ENCODE measurements at places on chromosomes 7 and 10.

DNA sequence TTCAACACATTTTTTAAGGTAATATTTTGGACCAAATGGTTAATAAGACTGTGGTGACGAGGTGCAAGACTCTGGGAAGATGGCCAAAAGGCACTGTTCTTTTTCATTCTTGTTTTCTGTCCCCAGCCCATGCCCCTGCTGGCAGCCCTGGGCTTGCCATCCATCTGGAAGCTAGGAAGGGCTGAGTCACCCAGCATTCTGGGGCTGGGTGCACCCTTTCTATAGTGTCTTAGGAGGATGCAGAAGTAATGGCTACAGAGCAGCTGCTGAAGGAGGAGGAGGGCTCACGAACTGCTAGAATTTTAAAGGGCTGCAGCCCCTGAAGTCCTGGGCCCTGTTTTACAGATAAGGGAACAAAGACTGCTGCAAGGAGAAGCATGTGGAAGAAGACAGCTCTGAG lies 42.8 kb upstream of the ZNF32 start:
- DNase-seq = no peak

DNA sequence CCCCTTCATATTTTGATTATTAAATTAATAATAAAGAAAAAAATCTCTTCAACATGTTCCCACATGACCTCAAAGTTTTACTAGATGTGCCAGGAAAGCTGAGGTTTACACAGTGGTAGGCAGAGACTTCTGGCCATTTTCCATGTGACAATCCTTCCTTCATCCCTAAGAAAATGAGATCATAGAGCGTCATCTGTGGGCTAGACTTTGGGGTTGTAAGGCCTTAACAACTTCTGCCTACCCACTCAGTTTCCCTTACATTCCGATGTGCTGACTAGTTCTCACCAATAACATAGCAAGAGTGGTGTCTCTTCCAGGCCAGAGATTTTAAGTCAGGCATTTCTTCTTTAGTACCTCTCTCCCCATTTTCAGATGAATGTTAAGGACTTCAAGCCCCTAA lies 171.1 kb upstream of the PHF14 start:
- no peak for DNase-seq

- no peak for DNase-seq
These were observed 24.1 kb downstream of the FZD1 start for GRCh38 chr7:91288208-91288824.

GRCh38 chr10:48517482-48517881 lies 87.4 kb downstream of the ARHGAP22 start:
- DNase-seq = no peak

GRCh38 chr10:61746377-61746776 lies 83.6 kb downstream of the CABCOCO1 start:
- no peak for DNase-seq

- peak; percentile 13 for DNase-seq
These were observed 1.1 kb downstream of the DENND11 start for GRCh38 chr7:141700848-141701371.

GRCh38 chr10:118518095-118518494 lies 77.4 kb downstream of the PRLHR start:
- no peak for DNase-seq

- no peak for DNase-seq
These were observed 142.2 kb upstream of the SEMA3A start for GRCh38 chr7:84336766-84337165.

- DNase-seq = no peak
These were observed 12.0 kb downstream of the SEC24C start for GRCh38 chr10:73756183-73756582.

DNA sequence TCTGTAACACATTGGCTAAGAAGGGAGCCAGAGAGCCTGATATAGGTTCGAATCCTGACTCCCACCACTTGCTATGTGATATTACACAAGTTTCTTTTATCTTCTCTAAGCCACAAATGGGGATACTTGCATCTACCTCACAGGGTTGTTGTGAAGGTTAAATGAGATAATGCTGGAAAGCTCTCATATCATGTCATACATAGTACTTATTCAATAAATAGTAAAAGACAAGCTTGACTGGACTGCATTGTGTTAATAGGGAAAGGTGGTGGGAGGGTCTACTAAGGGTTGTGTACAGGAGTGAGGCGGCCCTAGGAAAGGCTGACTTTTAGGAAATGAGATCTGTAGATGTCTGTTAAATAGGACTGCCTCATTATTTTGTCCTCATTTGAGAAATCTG lies 35.8 kb upstream of the DNMBP start:
- no peak for DNase-seq

DNA sequence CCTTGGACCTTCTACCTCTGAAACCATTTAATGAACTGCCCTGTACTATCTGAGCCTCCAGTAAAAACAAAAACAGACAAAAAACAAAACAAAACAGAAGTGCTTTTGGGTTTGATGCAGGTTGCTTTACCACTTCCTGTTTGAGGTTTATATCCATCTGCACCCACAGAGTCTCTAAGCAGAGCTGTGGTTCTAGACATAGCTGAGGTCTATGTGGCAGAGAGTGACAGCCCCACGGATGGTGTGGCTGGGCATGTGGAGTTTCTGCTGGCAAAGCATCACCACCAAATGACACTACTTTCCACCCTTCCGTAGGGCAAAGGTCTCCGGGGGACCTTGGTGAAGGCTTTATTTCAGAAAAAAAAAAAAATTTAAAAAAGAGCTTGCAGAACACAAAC lies 754.2 kb downstream of the GRID1 start:
- DNase-seq = no peak

DNA sequence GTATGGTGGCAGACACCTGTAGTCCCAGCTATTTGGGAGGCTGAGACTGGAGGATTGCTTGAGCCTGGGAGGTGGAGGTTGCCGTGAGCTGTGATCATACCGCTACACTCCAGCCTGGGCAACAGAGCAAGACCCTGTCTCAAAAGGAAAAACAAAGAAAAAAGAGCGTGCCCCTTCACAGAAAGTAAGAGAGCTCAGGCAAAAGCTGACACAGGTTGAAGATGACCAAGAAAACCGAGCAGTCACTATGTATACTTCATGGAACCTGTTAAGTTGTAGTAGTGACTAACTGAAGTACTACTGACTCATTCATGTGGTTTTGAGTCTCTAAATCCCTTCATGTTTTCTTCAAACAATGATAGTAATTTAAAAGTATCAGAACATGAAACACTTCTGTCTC lies 1.2 kb upstream of the PRRT4 start:
- DNase-seq = no peak

DNA sequence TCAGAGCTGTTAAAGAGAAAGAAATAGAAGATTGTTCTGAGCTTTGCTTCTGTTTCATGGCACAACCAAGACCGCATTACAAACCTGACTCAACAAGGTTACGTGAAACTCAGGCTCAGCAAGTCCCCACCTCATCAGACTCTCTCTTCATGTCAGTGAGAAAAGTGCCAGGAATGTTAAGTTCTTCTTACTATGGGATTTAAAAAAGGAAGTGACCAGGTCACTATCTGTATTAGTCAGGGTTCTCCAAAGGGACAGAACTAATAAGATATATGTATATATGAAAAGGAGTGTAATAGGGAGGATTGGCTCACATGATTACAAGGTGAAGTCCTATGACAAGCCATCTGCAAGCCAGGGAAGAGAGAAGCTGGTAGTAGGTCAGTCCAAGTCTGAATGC lies 25.4 kb upstream of the PAPSS2 start:
- DNase-seq = no peak

DNA sequence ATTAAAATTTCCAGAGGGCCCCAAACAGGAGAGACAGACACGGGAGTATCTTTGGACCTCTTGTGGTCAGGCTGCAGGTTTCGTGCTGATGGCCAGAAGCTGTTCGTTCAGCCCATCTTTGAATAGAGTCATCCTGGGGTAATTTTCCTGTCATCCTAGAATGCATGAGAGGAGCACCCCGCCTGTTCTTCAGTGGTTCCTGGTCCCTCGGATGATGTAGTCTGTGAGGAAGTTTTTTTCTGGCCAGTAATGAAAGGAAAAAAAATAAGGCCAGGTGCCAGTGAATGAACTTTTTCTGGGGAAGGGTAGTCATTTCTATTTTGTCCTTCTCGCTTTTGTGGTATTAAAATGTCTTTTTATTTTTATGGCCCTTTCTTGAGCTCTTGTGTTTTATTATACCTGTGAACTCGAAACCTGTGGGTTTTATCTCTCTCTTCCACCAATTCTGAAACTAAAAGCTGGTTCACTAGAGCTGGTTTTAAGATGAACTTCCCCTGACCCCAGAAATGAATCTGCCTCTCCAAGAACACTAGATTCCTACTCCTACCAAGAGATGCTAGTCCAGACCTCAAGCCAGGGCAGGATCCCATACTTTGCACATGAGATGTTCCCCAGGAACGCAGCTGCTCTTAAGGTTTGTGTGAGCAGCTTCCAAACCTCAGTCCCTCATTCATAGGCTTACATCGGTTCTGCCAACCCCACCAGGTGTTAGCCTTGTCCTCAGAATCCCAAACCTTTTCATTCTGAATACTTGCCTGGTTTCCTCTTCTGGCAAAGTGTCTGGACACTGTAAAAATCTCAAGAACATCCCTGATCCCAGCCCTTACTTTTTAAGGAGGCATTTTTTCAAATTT lies 15.4 kb upstream of the MEST start:
- no peak for DNase-seq

GRCh38 chr10:96999987-97000386 lies 167.9 kb downstream of the LCOR start:
- no peak for DNase-seq

DNA sequence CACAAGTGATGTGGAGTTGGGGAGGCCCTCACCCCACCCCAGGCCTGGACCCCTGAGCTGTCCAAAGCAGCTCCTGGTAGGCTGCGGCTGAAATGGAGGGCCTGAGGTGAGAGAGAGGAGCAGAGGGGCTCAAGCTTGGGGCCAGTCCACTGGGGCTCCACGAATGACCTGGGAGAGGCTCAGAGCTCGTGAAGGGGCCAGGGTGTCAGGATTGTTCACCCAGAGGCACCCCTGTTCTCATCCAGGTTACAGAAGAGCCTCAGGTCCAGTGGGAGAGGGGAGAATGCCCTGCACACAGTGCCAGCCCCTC lies 102.2 kb upstream of the RET start:
- no peak for DNase-seq

DNA sequence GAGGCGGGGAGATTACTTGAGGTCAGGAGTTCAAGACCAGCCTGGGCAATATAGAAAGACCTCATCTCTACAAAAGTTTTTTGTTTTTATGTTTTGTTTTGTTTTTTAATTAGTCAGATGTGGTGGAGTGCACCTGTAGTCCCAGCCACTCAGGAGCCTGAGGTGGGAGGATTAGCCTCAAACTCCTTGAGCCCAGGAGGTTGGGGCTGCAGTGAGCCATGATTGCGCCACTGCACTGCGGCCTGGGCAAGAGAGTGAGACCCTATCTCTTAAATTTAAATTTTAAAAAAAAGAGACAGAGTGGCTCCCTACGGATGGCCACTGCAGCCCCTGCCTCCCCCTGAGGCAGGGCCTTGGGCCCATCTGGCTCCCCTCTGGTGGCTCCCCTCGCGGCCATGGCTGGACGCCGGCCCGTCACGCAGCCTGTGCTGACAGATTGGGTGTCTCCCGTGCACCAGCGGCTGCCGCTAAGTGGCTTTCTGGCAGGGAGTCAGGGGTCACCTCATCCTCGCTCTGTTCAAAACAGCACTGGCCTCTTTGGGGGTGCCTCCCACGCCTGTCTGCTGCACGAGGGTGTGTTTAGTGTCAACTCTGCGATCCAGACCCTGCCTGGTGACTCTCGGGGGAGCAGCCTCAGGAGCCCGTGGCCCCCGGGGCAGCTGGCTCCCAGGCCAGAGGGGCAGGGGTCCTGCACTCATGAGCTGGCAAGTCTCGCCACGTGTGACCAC lies 44.4 kb upstream of the ELN start:
- DNase-seq = peak; percentile 28

DNA sequence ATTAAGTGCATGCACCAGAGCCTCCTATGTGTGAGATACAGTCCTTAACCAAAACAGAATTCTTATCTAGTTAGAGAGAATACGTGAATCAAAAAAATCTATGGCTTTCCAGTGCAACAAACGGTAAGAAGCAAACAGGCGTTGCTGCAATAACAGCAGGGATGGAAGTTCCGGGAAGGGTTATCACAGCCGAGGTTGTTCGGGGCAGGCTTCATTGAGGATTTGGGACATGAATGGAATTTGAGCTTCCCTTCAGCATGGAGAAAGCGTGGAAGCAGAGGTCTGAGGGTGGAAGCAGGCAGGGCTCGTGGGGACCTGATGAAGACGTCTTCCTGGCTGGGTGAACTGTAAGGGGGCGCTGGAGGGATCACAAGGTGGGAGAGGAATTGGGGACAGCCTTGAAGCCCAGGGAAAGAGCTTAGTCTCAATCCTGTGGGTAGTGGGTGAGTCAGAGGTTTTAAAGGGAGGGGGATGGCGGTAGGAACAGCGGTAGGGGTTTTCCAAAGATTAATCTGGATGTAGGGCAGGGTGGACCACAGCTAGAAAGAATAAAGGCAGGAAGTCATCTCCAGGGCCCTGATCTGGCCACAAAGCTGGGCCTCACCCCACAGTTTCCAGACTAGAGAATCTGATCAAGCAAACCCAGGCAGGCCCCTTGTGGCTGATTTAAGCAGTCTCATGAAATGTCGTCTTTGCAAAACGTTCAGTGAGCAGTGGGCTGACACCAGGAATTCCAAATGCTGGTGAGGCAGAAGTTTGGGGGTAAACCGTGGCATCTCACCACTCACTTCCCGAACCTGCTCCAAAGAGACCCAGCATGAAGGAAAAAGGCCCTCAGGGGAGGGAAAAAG lies 65.1 kb downstream of the CALML3 start:
- DNase-seq = no peak

DNA sequence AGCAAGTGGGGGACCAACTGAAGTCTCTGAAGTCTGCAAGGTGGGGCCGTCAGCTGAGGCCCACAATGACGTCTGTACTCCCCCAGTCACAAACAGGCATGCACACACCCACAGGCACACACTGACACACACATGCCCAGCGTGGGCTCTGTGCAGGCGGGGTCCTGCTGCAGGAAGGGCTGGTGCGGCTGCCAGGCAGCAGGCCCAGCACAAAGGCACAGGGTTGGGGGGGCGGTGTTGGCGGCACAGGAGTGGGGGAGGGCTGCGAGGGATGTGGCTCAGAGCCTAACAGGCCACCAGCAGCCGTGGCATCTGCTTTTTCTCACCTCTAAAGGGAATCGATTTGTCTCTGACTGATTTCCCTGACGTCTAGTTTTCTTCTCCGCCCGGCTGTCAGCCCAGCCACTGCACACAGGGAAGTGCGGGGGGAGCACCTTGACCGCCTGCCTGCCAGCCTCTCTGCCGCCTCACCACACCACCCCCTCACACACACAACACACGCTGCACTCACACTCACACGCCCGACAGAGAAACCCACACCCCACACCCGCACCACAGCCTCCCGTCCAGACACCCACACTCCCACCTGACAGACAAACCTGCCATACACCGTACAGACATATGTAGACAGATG lies 43.5 kb upstream of the ZMIZ1 start:
- no peak for DNase-seq

DNA sequence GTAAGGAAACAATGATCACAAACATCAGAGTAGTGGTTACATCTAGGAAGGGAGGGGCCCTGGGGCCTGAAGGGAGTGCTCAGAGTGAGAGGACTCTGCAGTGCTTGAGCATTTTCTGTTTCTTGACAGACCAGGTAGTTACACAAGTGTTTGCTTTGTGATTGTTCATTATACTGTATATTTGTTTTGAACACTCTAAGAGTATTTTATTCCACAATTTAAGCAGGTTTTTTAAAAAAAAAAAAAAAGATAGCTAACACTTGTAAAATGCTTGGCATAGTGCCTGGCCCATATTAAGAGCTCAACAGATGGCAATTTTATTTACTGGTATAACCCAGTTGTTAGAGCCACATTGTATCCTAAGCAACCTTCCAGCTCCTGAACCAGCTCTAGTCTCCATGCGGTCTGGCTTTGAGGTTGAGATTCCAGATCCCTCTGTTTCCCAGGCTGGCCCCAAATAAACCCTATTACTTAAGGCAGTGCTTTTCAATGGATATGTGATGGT lies 20.1 kb upstream of the ATXN7L1 start:
- no peak for DNase-seq

GRCh38 chr7:35415411-35415822 lies 161.5 kb upstream of the TBX20 start:
- DNase-seq = no peak

Measured in left kidney (tissue), 8 donors.